ENCODE measurements at places on chromosomes 4 and X.

DNA sequence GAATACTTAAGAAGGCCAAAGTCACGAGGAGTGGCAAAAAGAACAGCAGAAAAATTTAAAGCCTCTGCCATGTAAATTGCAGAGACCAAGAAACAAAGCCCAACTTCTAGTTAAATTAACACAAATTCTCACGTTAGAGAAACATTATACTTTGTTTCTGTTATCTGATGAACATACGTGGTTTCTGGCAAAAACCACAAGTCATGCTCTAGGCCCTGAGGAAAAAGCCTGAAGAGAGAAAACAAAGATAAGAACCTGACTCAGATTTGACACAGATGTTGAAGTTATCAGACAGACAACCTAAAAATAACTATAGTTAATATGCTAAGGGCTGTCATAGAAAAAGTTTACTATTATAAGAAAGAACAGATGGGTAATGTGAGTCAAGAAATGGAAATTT is 149.1 kb upstream of the PCDH10 start:
- no peak for DNase-seq

- no peak for DNase-seq
Measured at GRCh38 chr4:114093221-114093715, 113.8 kb upstream of the ARSJ start.

- no peak for DNase-seq
Measured at GRCh38 chrX:134745636-134746409, 87.6 kb upstream of the PLAC1 start.

DNA sequence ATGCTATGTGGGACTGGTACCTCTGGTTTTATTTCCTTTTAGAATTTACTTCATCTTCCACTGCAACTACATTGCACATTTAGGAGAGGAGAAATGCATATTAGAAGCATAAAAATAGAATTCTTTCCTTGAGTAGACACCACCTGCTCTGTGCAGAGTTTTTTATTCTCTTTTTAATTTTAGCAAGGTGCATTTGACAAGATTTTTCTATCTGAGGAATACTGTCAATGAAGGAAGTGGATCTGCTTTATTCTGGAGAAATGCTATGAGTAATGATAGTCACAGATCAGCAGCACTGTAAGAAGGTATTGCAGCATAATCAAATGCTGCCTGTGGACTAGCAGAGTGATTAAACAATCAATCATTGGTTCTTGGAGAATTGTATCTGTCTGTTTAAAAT is 1038.3 kb downstream of the RAPGEF2 start:
- DNase-seq, result no peak

DNA sequence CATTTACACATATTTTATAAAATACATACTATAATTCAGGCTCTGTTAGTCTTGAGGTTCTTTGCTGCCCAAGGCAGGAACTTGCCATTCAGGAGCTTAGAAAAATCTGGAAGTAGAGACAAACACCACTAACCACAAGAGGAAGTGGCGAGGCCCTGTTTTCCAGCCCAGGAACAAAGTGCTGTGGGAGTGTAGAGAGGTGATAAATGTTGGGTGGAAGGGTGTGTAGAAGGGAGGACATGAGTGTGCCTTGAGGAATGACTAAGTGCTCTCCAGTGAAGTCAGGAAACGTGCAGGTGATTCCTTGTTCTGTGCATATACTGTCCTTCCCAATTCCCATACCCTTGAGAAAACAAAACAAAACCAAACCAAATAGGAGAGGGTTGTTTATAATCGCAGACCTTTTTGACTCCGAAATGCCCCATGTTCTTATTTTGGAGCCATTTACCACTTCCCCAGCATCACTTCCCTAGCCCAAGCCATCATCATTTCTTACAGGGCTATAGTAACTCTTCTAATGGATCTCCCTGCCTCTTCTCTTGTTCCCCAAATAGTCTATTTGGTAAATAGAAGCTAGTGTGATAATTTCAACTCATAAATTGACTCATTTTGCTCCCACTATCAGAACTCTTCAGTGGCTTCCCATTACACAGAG is 83.2 kb downstream of the GPAT3 start:
- DNase-seq, result no peak

GRCh38 chr4:173777421-173777820 is 247.4 kb upstream of the HAND2 start:
- DNase-seq, result no peak

DNA sequence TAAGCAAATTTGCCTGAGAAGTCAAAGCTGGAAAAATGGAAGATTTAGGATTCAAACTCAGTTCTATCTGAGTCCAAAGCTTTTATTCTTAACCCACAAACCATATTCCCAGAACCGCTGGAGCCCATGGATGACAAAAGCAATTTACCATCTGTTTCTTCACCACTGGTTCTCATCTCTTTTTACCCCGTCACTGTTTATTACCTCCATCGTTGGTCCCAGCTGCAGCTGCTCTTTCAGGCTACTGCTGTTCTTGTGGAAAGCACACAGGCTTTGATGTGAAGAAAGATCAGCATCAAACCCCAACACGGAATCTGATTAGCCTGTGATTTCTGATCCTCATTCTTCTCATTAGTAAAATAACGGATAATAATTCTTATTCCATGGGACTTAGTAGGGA is 9.5 kb downstream of the FBXO8 start:
- DNase-seq, result no peak

- DNase-seq, result no peak
Measured at GRCh38 chr4:89296399-89296798, 11.2 kb downstream of the GPRIN3 start.

GRCh38 chr4:98293104-98293887 is 32.1 kb downstream of the RAP1GDS1 start:
- no peak for DNase-seq

Measured in activated CD4-positive, alpha-beta T cell treated with anti-CD3 and anti-CD28 coated beads for 1 hour (primary cell).